CD4-positive, alpha-beta memory T cell (primary cell): ENCODE measurements at places on chromosomes 7 and 10. TPM values are rescaled to one million over a fixed set of nuclear protein-coding genes. Genes with fewer than 3 reads are reported as not detected.

Gene FFAR4
- not detected for total RNA-seq

Gene CDHR3
- total RNA-seq, result 12.1 TPM

Gene TRIM50
- total RNA-seq, result not detected

Gene IFRD1
- total RNA-seq, result 54.2 TPM

Gene CAV2
- not detected for total RNA-seq

Gene ZP3
- 6.1 TPM for total RNA-seq

Gene GIMAP4
- 418 TPM for total RNA-seq

Gene RBP3
- not detected for total RNA-seq

Gene DUS4L
- total RNA-seq, result 11.3 TPM

Gene GPR37
- total RNA-seq, result not detected

Gene IQUB
- total RNA-seq, result 0.14 TPM

Gene PRRT4
- total RNA-seq, result 0.58 TPM

Gene EPHA1
- 30.7 TPM for total RNA-seq

GRCh38 chr7:17123020-17123419 lies 175.4 kb upstream of the AHR start:
- H3K36me3 ChIP-seq, result no peaks in the 10 kb centered on the region
- no peak overlapping the region for H3K4me3 ChIP-seq
- H3K27ac ChIP-seq, result no peak overlapping the region

DNA sequence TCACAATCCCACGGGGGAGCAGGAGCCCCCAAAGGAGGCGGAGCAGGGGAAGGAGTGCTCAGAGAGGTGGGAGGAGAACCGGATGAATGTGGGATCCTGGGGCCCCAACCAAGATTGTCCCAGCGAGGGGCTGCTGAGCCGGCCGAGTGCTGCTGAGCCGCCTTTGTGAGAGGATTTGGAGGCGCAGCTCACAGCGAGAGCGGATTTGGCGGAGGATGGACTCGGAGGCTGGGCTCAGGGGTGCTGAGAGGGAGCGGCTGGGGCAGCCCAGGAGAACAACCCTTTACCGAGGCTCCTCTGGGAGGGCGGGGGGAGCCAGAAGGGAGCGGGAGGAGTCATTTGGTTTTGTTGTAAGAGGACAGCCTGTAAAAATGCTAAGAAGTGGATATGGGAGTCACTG lies 23.0 kb downstream of the GHRHR start:
- no peak overlapping the region for H3K4me3 ChIP-seq
- H3K36me3 ChIP-seq, result no peaks in the 10 kb centered on the region
- no peak for DNase-seq
- H3K27ac ChIP-seq, result no peak overlapping the region
- peaks cover 4% of the 10 kb centered on the region for H3K4me1 ChIP-seq
- no peaks in the 10 kb centered on the region for H3K27me3 ChIP-seq

GRCh38 chr10:52762088-52762487 lies 10.5 kb downstream of the MBL2 start:
- H3K27ac ChIP-seq, result no peak overlapping the region
- no peaks in the 10 kb centered on the region for H3K36me3 ChIP-seq
- H3K4me3 ChIP-seq, result no peak overlapping the region
- H3K27me3 ChIP-seq, result no peaks in the 10 kb centered on the region
- DNase-seq, result no peak

GRCh38 chr10:120336911-120337540 lies 120.0 kb upstream of the PLPP4 start:
- no peaks in the 10 kb centered on the region for H3K36me3 ChIP-seq
- H3K27me3 ChIP-seq, result no peaks in the 10 kb centered on the region
- no peak overlapping the region for H3K27ac ChIP-seq
- DNase-seq, result peak; percentile 34
- H3K4me1 ChIP-seq, result no peaks in the 10 kb centered on the region

GRCh38 chr7:156169474-156170370 lies 357.5 kb upstream of the SHH start:
- DNase-seq, result no peak
- H3K4me1 ChIP-seq, result no peaks in the 10 kb centered on the region
- no peak overlapping the region for H3K4me3 ChIP-seq
- no peaks in the 10 kb centered on the region for H3K27me3 ChIP-seq

- H3K27me3 ChIP-seq, result no peaks in the 10 kb centered on the region
- H3K27ac ChIP-seq, result no peak overlapping the region
- no peak overlapping the region for H3K4me3 ChIP-seq
- no peaks in the 10 kb centered on the region for H3K4me1 ChIP-seq
Measured at GRCh38 chr7:47284691-47285635, 296.9 kb downstream of the TNS3 start.

GRCh38 chr10:22742678-22743077 lies 28.3 kb upstream of the PIP4K2A start:
- H3K4me1 ChIP-seq, result no peaks in the 10 kb centered on the region
- DNase-seq, result no peak

DNA sequence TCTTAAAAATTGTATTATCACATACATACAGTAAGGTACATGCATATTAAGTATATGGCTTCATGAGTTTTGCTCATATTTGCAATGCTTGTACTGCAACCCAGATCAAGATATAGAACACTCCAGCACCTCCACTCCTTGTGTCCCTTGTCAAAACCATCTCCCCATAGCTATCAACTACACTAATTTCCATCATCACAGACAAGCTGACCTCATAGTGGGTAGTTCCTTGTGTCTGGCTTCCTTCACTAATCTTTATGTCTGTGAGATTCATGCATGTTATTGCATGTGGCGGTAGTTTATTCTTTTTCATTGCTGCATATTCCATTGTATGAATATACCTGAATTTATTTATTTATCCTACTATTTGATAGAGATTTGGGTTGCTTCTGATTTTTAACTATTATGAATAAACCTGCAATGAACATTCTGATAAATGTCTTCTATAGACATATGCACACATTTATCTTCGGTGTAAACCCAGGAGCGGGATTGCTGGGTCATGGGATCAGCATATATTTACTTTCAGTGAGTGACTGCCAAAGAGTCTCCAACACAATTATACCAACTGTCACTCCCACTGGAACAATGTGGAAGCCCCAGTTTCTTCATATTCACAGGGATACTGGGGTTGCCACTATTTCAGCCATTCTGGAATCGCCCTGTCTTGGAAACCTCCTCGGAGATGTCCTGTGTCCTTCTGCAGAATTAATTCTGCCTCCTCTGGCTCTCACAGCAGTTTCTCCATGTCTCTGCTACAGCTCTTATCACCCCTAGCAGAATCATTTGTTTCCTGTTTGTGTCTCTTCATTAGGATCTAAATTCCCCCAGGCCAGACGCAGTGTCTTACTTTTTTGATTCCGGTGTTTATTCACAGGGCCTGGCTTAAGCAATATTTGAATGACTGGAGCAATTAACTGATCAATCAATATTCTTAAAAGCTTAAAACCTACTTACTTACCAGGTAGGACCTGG lies 14.7 kb upstream of the ADAM12 start:
- H3K36me3 ChIP-seq, result no peaks in the 10 kb centered on the region
- H3K4me1 ChIP-seq, result no peaks in the 10 kb centered on the region
- no peak overlapping the region for H3K4me3 ChIP-seq
- no peak overlapping the region for H3K27ac ChIP-seq
- no peaks in the 10 kb centered on the region for H3K27me3 ChIP-seq

- H3K27me3 ChIP-seq, result no peaks in the 10 kb centered on the region
- H3K27ac ChIP-seq, result peak overlapping the region; percentile 79
- DNase-seq, result no peak
- peaks cover 52% of the 10 kb centered on the region for H3K4me1 ChIP-seq
- H3K36me3 ChIP-seq, result no peaks in the 10 kb centered on the region
Measured at GRCh38 chr7:39624442-39624807, 1.1 kb downstream of the RALA start.

GRCh38 chr10:132783940-132784865 lies 1.7 kb downstream of the NKX6-2 start:
- H3K36me3 ChIP-seq, result no peaks in the 10 kb centered on the region
- no peak for DNase-seq
- no peaks in the 10 kb centered on the region for H3K4me1 ChIP-seq
- no peak overlapping the region for H3K27ac ChIP-seq

DNA sequence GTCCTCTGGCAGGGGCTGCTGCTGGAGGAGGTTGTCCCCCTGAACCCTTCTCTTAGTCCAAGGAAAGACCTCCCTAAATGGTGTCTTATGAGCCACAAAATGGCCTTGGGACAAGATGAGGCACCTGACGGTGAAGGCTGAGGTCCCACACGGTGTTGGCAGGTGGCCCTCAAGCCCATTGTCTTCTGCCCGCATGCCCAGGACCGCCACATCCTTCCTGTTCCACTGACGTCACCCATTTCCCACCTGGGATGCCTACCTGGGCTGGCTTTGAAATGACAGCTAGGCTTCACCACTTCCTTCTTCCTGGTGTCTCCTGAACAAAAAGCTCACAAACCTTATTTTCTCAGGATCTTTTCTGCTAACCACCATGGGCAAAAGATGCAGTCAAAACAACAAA lies 2.1 kb upstream of the DMBT1 start:
- no peak overlapping the region for H3K4me3 ChIP-seq
- DNase-seq, result peak; percentile 45
- H3K36me3 ChIP-seq, result no peaks in the 10 kb centered on the region
- no peak overlapping the region for H3K27ac ChIP-seq
- H3K27me3 ChIP-seq, result no peaks in the 10 kb centered on the region
- peaks cover 31% of the 10 kb centered on the region for H3K4me1 ChIP-seq

DNA sequence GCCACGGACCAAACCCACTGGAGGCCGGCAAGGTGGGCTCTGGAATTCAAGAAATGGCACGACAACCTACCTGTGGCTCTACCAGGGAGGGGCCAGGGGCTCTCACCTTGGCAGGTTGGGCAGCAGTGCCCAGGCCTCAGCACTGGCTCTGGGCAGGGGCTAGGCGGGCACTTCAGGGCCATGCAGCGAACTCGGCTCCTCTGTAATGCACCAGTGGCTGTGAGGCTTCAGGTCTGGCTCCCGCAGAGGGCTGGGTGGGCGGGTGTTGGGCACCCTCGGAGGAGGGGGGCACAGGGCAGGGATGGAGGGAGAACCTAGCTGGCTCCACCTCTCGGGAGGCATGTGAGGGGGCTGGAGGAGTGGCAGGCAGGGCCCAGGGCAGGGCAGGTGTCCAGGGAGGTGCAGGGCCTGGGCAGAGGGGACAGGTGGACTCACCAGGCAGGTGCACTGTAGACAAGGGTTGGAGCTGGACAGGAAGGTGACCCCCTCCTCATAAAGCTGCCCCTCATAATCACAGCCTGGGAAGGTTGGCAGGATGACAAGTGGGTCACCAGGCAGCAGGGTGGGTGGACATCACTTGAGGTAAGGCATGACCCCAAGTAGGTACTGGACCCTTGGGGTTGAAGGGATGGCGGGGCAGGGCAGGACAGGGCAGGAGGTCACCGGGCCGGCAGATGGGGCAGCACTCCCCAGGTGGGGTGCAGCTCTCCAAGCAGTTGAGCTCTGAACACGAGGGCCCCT lies 6.7 kb downstream of the KCP start:
- H3K36me3 ChIP-seq, result no peaks in the 10 kb centered on the region
- H3K4me1 ChIP-seq, result no peaks in the 10 kb centered on the region
- H3K4me3 ChIP-seq, result no peak overlapping the region
- H3K27me3 ChIP-seq, result no peaks in the 10 kb centered on the region
- DNase-seq, result no peak

DNA sequence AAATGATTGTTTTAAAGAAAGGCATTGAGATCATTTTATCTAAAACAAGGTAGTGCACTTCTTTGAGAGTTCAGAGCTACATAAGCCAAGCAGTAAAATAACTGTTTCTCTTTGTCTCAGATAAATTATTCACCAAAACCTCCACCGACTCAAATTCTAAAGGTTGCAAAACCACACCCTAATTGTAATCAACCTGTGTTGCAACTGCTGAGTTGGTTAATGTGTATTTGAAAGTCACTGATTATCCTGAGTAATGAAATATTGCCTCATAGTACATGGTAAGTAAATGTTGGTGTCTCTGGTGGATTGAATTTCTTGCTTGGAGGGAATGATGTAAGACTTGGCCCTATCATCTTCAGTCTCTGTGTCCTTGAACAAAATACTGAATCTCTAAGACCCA lies 35.9 kb upstream of the CYP2C9 start:
- H3K4me1 ChIP-seq, result no peaks in the 10 kb centered on the region
- H3K27ac ChIP-seq, result no peak overlapping the region
- DNase-seq, result no peak
- H3K4me3 ChIP-seq, result no peak overlapping the region
- no peaks in the 10 kb centered on the region for H3K36me3 ChIP-seq

DNA sequence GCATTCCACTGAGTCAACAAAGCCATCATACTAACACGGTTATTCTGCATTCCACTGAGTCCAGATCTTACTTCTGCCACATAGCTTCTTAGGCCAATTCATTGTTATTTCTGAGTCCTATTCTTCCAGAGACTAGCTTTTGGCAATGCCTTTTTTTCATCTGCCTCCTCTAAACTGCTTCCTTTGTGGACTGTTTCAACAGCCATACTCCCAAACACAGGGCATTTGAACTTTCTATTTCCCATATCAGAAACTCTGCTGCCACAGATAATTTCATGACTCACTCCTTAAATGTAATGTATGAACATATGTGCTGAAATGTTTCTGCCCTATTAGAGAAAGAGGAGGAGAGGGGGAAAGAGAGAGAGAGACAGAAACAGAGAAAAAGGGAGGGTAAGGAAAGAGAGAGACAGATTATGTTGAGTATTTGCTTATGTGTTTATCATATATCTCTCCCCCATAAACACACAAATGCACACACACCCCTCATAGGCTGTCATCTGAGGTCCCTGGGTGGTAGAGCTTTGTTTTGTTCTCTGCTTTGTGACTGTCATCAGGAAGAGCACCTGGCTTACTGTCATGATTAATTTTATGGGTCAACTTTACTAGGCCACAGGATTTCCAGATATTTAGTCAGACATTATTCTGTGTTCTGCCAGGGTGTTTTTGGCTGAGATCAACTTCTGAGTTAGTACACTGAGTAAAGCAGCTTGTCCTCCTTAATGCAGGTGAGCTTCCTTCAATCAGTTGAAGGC lies 308.0 kb upstream of the KCND2 start:
- H3K4me3 ChIP-seq, result no peak overlapping the region
- H3K27me3 ChIP-seq, result no peaks in the 10 kb centered on the region

DNA sequence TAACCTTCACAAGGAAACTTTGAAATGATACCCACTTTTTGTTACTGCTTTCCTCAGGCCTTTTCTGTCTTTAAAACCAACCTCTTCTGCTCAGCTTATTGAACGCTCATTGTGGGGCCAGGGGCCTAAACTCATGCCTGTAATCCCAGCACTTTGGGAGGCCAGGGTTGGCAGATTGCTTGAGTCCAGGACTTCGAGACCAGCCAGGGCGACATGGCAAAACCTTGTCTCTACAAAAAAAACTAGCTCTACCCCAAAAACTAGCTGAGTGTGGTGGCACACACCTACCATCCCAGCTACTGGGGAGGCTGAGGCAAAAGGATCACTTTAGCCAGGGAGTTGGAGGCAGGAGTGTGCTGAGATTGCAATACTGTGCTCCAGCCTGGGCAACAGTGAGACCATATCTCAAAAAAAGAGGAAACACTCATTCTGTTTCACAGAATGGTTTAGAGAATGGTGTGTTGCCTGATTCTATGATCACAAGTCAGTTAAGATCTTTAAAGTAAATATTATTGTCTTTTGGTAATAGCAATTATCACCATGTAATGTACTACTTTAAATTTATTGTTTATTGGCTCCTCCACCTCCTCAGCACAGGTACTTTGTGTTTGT lies 51.1 kb downstream of the KCTD7 start:
- no peak for DNase-seq
- H3K36me3 ChIP-seq, result no peaks in the 10 kb centered on the region
- no peak overlapping the region for H3K4me3 ChIP-seq
- no peaks in the 10 kb centered on the region for H3K27me3 ChIP-seq

GRCh38 chr10:119211625-119212441 lies 4.5 kb downstream of the GRK5 start:
- no peaks in the 10 kb centered on the region for H3K36me3 ChIP-seq
- H3K4me1 ChIP-seq, result peaks cover 65% of the 10 kb centered on the region
- H3K27ac ChIP-seq, result peak overlapping the region; percentile 74
- H3K4me3 ChIP-seq, result peak overlapping the region; percentile 13
